ENCODE measurements at places on chromosomes 3 and 15.

GRCh38 chr3:74539876-74540275 is 74.6 kb downstream of the CNTN3 start:
- no peak for DNase-seq

GRCh38 chr3:146308682-146309081 is 57.8 kb upstream of the PLSCR4 start:
- no peak for DNase-seq

DNA sequence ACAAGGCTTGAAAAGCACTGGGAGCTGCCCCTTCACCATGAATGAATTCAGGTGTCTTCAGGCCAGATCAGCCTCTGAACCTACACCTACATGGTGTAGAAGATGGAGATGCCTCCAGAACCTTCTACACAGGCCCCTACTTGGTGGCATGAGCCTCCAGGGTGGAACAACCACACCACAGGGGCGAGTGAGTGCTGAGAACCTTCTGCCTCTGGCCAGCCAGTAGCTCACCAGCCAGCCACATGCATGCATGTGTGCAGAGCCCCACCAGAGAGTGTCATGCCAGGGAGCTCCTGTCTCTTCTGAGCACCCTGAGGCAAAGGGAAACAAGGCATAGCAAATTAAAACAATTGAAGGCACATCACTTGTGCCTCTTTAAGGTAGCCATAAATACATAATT is 161.8 kb upstream of the TOPAZ1 start:
- DNase-seq = no peak

DNA sequence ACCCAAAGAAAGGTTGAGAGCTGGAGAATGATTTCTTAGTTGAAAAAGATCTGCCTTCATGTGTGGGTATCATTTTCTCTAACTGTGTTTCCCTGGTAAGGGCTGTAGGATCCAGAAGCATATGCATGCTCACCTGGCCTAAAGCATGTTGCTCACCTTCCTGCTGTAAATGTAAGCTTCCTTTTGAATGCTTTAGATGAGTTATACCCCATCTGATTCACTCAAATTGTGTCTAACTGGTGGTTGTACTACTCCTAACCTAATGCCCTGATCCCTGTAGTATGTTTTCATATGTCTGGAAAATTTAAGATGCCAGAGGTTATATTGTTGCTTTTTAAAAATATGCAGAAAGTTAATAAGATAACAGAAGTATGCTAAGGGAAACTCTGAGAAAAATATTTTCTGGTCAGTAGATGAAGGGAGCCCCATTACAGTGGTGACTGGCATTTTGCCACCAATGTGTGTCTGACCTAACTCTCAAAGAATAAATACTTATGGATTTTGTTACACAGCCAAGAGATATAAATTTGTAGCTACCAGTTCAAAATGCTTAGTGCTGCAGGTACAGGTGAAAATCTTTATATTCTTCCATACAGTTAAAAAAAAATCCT is 7.7 kb downstream of the FILIP1L start:
- no peak for DNase-seq

GRCh38 chr15:52529341-52529924 is 753 bp upstream of the MYO5A start:
- no peak for DNase-seq

- peak; percentile 33 for DNase-seq
These were observed 775.6 kb downstream of the ROBO2 start for GRCh38 chr3:77815467-77815866.

- no peak for DNase-seq
These were observed 261.1 kb downstream of the ABHD5 start for GRCh38 chr3:43951813-43952212.

DNA sequence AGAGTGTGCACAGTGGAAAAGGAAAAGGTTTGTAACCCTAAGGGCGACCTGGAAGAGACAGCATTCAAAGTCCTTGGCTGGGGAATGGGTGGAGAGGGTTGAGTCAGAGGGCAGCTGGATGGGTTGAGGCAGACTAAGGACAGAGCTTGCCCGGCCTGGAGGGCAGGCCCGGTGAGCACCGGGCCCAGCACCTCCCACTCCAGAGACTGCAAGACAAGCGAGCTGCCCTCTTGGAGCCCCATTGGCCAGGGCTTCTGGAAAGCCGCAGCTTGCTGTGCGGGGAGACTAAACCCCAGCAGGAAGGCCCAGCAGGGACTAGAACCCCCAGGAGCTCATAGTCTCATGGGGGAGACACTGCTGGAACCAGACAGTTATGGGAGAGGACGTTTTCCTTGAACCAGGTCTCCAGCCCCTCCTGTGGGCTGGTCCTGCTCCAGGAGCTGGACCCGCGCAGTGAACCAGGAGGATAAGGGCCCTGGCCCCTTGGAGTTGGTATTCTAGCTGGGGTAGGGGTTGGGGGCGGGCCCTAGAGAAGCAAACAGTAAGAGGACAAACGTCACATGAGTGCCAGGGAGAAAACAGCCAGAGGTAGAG is 59.1 kb downstream of the RGMA start:
- peak; percentile 38 for DNase-seq

GRCh38 chr15:49415638-49416037 is 7.4 kb upstream of the FGF7 start:
- DNase-seq = no peak

- DNase-seq = no peak
These were observed 1035.3 kb upstream of the GBE1 start for GRCh38 chr3:82796765-82797164.

DNA sequence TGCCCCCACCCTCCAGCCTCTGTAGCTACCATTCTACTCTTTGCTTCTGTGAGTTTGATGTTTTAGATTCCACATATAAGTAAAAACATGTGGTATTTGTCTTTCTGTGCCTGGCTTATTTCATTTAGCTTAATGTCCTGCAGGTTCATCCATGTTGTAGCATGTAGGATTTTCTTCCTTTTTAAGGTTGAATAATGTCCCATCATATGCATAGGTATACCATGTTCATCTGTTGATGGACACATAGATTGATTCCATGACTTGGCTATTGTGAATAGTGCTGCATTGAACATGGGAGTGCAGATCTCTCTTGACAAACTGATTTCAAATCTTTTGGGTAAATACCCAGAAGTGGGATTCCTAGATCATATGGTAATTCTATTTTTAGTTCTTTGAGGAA is 11.8 kb downstream of the THSD4 start:
- DNase-seq = no peak

DNA sequence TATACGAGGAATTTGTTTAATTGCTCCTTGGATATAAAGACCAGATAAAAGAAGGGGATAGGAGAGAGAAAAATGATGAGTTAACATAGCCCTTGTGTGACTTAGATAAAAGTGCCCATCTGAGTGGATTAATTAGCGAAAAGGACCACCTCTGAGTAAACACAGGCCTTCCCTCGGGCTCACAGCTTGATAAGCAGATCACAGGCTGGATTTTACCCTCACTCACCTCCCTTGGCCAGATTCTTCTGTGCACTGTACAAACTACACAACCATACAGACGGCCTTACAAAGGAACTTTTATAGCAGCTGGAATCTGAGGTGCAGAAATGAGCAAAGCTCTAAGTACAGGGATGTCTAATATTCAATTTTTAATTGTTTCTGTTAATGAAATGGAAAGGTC is 112.4 kb upstream of the STT3B start:
- no peak for DNase-seq

DNA sequence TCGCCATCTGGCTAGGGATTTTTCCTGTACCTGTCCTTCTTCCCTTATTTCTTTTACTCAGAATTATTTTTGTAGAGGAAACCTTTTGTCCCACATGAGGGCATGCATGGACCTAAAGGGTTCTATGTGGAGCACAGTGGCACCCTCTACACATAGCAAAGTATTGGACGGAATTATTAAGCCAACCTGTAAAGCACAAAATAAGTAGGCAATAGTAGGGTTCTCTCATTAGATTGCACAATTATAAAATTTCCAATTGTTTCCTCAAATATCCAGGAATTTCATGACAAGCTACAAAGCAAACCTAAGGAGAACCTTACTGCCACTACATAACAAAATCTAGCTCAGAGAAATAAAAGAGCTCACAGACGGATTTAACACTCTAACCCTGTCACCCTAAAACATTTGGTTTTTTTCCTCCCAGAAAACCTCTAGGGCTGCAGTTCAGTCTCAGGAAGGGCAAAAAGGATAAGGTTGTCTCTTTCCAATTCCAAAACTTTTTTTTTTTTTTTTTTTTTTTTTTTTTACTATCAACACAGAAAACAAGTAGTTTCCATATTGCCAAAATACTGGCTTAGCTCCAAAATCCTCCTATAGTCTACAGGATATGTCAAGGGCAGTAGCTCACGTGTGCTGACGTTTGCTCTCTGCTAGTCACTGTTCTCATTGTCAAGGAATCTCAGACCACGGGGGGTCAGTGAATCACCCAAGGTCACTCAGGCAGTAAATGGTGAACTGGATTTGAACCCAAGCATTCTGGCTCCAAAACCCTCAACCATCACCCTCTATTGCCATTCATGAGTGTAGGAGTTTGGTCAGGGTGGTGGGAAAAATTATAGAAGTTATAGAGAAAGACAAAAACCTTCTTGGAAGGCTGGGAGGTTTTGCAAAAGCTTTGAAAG is 52.3 kb downstream of the NCEH1 start:
- peak; percentile 49 for DNase-seq

GRCh38 chr3:45506751-45507391 is 87.7 kb upstream of the LIMD1 start:
- no peak for DNase-seq

- DNase-seq = no peak
These were observed 39.6 kb downstream of the TLE3 start for GRCh38 chr15:70057931-70058641.

DNA sequence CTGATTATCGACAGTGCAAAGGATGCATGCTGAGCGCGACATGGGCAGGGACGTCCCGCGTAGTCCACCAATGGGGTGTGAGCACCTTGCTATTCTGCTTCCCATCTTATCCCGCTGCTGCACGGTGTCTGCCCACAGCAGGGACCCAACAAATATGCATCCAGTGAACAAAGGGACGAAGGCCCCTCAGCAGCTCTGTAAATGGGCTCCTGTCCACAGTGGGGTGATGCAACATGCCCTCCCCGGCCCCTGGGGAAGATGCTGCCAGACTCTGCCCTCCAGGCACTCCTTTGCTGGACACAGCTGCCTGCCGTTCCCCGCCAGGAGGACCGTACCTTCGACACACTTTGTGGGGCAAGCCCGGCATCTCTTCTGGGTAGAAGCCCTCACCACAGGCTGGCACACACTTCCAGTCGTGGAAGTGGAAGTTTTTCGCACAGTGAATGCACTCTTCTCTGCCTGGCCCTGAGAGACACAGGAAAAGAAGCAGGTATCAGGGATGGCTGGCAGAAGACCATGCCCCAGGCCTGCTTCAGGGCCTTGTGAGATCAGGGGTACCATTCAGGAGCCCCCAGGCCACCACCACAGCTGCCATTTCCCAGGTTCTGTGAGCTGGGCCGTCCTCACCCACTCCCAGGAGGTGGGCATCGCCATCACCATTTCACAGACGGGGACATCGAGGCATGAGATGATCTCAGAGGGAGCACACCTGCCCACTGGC is 18.2 kb upstream of the SNRPA1 start:
- no peak for DNase-seq

DNA sequence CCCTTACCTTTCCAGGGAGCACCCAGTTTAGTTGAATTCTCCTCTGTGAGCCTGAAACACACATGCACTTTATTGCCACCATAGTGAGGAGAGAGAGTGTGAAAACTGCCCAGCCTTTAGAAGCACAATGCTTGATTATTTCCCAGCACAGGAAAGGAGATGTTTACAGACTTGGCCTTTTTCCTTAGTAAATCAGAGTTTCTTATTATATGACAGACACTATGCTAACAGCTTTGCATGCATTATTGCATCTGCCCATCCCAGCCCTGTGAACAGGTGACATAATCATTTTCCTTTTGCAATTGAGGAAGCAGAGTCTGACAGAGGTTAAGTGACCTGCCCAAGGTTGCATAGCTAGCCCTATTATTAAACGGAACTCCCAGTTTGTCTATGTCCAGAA is 36.5 kb downstream of the CAPN3 start:
- DNase-seq = no peak

DNA sequence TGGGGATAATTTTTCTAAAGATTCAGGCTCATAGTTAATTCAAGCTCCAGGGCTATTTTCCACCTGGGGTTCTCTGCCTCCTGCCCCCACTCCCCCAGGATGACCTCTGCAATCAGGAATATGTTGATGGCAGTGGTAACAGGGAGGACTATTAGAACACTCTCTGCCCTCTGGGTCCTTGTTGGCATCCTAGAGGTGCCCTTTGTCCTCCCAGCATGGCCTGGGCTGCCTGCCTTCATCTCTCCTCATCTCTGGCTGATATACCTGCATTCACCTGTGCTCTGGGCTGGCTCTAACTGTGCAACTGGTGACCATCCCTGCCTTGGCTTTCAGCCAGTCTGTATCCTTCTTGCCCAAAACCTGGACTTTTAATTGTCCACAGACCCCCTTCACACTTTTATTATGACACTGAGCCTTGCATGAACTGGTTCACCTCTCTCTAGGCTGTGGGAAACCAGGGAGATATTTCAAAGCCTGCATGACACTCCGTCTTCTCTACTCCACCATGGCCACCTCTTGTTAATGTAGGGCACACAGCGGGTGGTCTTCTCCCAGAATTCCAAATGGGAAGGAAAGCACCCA is 199.8 kb downstream of the THSD4 start:
- DNase-seq = no peak

- peak; percentile 68 for DNase-seq
These were observed at the start of gene GPR176 for GRCh38 chr15:39919748-39920509. TSS of gene GPR176 (minus strand) at chr15:39920266. CDS start at chr15:39920026, 240 bp downstream.

DNA sequence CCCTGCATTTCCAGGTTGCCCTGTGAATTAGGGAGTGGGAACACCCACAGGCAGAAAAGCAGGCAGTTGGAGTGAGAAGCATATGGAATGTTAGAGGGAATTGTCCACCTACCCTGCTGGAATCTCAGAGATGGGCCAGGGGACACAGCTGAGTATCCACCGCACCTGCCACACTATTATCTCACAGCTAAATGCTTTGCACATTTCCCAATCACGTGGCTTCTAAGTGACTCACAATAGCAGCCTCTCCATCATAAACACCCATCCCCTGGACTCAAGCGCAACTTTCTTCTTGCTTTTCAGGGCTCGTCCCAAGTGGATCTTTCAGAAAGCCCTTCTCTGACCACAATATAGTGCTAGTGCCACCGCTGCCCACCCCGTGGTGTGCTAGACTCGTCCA is 389.0 kb upstream of the LMCD1 start:
- no peak for DNase-seq
